Pancreas (tissue), 10 donors: ENCODE measurements at places on chromosomes 16 and 17. TPM values are rescaled to one million over a fixed set of nuclear protein-coding genes. Genes with fewer than 3 reads are reported as not detected.

RAMP2 gene
- total RNA-seq: 2.8 TPM

DNA sequence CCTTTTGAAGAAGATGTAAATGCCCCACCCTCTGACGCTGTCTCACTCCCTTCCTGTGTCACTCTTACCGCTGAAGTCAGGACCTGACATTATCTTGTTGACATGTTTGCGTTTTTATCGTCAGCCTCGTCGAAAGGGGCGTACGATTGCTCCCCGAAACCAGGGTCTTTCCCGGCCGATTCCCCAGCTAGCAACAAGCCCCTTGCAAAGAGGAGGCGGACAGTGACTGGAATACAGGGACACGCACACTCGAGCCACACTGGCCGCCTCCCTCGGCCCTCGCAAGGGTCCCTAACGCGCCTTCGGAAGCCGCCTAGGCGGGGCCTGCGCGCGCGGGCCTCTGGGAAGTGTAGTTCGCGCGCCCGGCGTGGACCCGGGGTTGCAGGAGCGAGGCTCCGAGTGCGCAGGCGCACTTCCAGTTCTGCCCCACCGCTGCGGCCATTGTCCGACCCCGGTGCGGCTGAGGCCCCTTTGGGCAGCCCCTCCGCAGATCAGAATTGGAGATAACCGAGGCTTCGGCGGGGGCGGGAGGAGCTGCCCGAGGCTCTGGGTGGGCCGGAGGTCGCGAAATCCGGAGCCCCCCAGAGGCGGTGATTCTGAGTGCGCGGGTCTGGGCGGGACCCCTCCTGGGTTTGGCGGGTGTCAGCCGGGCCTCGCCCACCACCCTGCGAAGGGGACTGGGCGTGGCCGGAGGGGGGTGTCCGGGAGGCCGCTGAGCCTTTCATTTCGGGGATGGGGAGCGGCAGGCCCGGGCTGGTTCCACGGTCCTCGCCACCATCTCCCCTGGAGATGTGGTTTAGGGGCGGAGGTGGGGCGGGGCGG lies at the start of gene ZFP90:
Gene ZFP90 (plus strand): TSS at position 412 of the 822 bp plus-strand sequence. CDS start 502 bp downstream, outside the sequence.
- peak within 1 kb of the TSS; percentile 55 for H3K27ac ChIP-seq
- peak; percentile 84 for DNase-seq
- H3K36me3 ChIP-seq: peaks cover 3% of the 10 kb centered on the region

DNA sequence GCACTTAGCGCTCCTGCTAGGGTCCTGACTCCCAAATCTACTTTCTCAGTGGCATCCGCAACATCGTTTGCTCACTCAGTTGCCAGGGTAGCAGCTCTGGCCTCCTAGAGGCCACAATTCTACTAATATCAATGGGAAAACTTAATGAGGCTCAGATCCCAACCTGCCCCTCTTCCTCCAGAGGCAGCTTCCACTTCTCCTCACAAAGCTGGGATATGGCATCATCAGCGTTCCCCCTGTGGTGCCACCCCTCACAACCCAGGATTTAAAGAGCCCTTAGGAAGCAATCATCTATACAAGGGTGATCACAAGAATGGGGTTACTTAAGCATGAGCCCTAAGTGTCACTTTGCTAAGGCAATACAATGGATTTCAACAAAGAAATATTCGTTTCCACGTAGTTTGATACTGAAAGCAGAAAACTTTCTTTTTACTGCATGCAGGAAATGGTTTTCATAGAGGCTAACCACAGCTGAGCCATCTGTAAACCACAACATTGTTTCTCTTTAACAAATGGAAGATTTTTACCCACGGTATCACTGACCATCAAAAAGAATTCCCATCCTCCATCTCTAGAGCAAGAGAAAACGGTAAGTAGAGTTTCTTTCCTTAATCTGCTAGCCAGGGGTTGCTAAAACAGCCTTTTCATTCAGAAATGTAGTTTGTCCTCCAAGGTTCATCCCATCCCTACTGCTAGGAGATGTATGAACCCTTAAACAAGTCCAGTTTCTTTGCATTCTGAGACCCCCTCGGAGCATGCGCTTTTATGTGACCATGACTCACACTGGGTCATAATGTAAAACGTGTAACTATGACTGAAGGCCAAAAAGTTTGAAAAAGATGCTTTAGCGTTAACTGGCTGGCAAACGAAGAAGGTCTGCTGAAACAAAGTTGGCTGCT lies 68.3 kb upstream of the BCAR1 start:
- H3K36me3 ChIP-seq: no peaks in the 10 kb centered on the region
- no peaks in the 10 kb centered on the region for H3K4me1 ChIP-seq
- no peak overlapping the region for H3K27ac ChIP-seq
- H3K4me3 ChIP-seq: no peak overlapping the region
- DNase-seq: no peak

GRCh38 chr17:44247876-44248736 lies 19.8 kb downstream of the SLC4A1 start:
- H3K27ac ChIP-seq: no peak overlapping the region
- no peak overlapping the region for H3K4me3 ChIP-seq
- no peaks in the 10 kb centered on the region for H3K4me1 ChIP-seq
- no peaks in the 10 kb centered on the region for H3K27me3 ChIP-seq
- H3K36me3 ChIP-seq: no peaks in the 10 kb centered on the region
- no peak for DNase-seq

SAMD14 gene
- total RNA-seq: 0.86 TPM

CCL2 gene
- 5.6 TPM for total RNA-seq

DNA sequence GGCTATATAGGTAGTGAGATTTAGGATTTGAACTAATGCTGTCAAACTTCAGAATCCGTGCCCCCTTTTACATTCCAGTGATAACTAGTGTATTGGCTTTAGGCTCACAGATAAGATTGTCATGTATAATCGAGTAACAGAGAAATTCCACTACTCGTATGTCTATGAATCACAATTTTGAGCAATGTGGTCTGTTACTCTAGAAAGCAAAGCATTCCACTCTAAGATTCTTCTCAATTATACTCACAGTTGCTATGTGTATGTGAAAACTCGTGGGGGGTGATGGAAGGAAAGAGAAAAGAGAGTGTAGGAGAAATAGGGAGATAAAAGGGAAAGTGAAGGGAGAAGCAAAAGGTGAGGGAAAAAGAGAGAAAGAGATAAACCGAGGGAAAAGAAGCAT lies 1175.1 kb upstream of the GOT2 start:
- no peak overlapping the region for H3K4me3 ChIP-seq
- no peak for DNase-seq
- no peaks in the 10 kb centered on the region for H3K36me3 ChIP-seq
- no peaks in the 10 kb centered on the region for H3K27me3 ChIP-seq

- no peak overlapping the region for H3K4me3 ChIP-seq
- no peak overlapping the region for H3K27ac ChIP-seq
- H3K27me3 ChIP-seq: no peaks in the 10 kb centered on the region
- no peaks in the 10 kb centered on the region for H3K36me3 ChIP-seq
- no peaks in the 10 kb centered on the region for H3K4me1 ChIP-seq
- no peak for DNase-seq
These were observed 367.6 kb downstream of the C16orf95 start for GRCh38 chr16:86949630-86950029.

- no peak overlapping the region for H3K27ac ChIP-seq
- no peaks in the 10 kb centered on the region for H3K27me3 ChIP-seq
- H3K36me3 ChIP-seq: no peaks in the 10 kb centered on the region
- DNase-seq: no peak
- no peaks in the 10 kb centered on the region for H3K4me1 ChIP-seq
These were observed 531.7 kb downstream of the NPIPA7 start for GRCh38 chr16:16910666-16911065.

- DNase-seq: no peak
- no peaks in the 10 kb centered on the region for H3K36me3 ChIP-seq
- H3K27ac ChIP-seq: no peak overlapping the region
- no peak overlapping the region for H3K4me3 ChIP-seq
These were observed 9.5 kb downstream of the TBX21 start for GRCh38 chr17:47742319-47743181.

MLX gene
- 18.6 TPM for total RNA-seq

DNA sequence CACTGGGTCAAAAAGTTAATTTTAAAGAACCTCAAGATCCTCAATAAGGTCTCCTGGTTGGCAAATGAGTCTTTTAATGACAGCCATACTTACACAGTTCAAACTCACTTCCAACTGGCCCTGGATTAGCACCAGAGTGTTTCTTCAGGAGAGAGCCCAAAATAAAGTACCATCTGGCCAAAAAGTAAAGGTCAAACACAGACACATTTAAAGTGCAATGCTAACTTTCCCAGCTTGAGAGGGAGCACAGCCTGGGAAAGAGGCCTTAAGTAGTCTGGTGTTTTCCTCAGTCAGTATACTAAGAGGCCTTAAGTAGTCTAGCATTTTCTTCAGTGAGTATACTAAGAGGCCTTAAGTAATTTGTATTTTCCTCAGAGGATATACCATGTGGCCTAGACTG lies 46.6 kb upstream of the ERN1 start:
- H3K36me3 ChIP-seq: no peaks in the 10 kb centered on the region
- no peak overlapping the region for H3K4me3 ChIP-seq
- no peaks in the 10 kb centered on the region for H3K27me3 ChIP-seq
- H3K4me1 ChIP-seq: peaks cover 19% of the 10 kb centered on the region
- peak overlapping the region; percentile 3 for H3K27ac ChIP-seq

GRCh38 chr16:72836985-72837384 lies 210.9 kb downstream of the ZFHX3 start:
- H3K36me3 ChIP-seq: no peaks in the 10 kb centered on the region
- H3K4me1 ChIP-seq: peaks cover 5% of the 10 kb centered on the region
- DNase-seq: no peak
- H3K27me3 ChIP-seq: no peaks in the 10 kb centered on the region
- H3K27ac ChIP-seq: no peak overlapping the region

ABCC11 gene
- total RNA-seq: not detected

DNA sequence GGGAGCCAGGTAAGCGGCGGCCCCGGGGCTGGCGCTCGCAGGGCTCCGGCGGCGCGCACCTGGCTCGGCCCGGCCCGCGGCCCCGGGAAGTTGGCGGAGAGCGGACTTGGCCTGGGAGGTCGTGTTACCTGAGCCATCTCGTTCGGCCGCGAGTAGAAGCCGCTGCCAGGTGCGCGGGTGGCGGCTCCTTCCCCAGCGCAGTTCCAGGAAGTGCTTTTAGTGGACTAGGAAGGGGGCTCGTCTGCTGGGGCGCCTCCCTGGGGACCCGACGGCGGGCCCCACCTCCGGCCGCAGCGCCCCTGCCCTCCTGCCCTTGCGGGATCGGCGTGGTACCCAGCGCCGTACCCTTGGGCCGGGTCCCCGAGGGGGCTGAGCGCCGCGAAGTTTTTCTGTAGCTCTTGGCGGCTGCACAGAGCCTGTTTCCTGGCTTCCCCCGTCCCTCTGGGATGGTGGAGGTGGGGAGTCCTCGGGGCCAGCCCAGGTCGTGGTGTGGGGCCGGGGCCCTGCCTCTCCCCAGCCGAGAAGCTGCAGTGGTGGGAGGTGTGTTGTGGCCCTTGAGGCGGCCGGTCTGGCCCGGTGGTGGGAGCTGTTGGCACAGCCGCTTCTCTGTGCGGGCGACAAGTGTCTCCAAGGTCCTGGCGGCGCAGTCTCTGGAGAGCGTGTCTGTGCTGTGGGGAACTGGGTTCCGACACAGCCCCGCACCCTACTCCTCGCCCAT lies 96.9 kb downstream of the RAB11FIP4 start:
- no peaks in the 10 kb centered on the region for H3K36me3 ChIP-seq
- H3K27ac ChIP-seq: peak overlapping the region; percentile 96
- H3K27me3 ChIP-seq: no peaks in the 10 kb centered on the region
- DNase-seq: peak; percentile 77

GRCh38 chr16:79500286-79500685 lies 100.3 kb downstream of the MAF start:
- H3K4me1 ChIP-seq: no peaks in the 10 kb centered on the region
- H3K27ac ChIP-seq: no peak overlapping the region
- no peaks in the 10 kb centered on the region for H3K27me3 ChIP-seq

- DNase-seq: no peak
- H3K36me3 ChIP-seq: no peaks in the 10 kb centered on the region
- H3K27me3 ChIP-seq: no peaks in the 10 kb centered on the region
- H3K4me3 ChIP-seq: no peak overlapping the region
These were observed 22.6 kb downstream of the RABEP1 start for GRCh38 chr17:5304636-5305035.

DNA sequence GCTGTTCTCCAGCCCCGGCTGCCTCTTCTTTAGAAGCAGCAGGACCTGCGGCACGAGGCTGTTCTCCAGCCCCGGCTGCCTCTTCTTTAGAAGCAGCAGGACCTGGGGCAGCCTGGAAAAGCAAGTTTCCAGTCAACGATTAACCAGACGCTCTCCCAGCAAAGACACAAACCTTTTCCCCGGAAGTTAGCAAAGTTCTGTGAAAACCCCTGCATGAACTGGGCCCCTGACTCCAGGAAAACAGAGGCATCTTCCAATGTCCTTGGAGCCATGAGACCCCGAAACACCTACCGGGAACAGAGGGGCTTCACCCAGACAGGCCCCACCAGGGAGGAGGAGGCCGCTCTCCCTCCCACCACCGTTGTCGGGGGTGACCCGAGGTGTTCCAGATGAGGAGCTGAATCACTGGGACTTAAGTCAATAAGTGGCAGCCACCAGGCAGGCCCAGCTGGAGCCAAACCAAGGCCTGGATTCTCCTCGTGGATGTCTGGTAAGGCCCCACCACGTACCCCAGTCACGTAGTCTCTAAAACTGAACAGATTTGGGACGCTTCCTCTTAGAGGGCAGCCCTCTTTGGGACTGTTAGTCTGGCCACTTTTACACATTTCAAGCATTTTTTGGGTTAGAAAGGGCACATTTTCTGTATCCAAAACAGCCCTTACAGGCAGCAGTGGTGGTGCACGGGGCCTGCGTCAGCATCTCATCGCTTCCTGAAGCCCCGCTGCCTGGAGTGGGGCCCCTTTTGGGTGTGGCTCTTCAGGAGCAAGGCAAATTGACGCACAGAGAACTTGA lies at the start of gene RPH3AL:
Gene RPH3AL (minus strand): TSS at position 387 of the 792 bp plus-strand sequence. CDS start 25,264 bp downstream, outside the sequence.
- peak; percentile 82 for DNase-seq
- no peak within 1 kb of the TSS for H3K4me3 ChIP-seq
- no peaks in the 10 kb centered on the region for H3K36me3 ChIP-seq
- H3K27ac ChIP-seq: peak within 1 kb of the TSS; percentile 95
- peaks cover 55% of the 10 kb centered on the region for H3K4me1 ChIP-seq
- H3K27me3 ChIP-seq: no peaks in the 10 kb centered on the region

MPV17L gene
- total RNA-seq: 29.1 TPM
